Hepatic stellate cell (primary cell): ENCODE measurements at places on chromosomes 4 and X.
A peak's percentile ranks its signal among the peaks of the same experiment; 100 is the strongest.

DNA sequence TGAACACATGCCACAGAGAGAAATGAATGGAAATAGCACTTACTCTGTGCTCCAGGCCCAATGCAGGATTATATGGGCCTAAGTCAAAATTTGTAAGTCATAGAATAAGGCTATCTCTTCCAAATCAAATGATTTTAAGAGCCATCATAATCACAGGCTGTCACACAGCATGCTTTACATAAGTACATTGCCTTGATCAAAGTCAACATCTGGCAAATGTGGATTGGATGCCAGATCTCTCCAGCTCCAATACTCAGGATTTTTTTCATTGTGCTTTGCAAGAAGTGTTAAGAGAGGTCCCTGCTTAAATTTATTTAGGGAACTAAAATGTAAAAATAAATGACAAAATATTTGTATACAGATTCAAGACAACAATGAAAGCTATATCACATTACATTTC lies 299.9 kb downstream of the PRDM5 start:
- no peak for DNase-seq

GRCh38 chr4:5746829-5747737 lies 36.1 kb downstream of the EVC start:
- DNase-seq: peak; percentile 67

DNA sequence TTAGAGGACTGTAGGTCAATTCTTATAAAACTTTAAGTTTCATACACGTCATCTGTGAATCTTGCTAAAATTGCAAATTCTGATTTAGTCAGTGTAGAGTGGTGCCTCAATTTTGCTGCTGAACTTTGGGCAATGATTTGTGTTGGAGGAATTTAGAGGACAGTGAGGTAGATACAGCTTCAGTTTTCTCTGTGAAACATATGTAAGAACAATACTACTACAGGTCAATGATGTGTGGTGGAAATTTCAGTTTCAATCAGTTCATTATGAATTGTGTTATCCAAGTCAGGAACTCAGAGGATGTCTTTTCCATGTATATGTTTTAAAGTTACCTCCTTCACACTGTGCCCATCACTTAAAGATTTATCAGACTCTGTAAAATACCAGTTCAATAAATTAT lies 1597.8 kb upstream of the PCDH10 start:
- no peak for DNase-seq

- DNase-seq: no peak
These were observed 183.7 kb downstream of the TENM3 start for GRCh38 chr4:182426901-182427300.

- DNase-seq: no peak
These were observed 197.6 kb downstream of the BCOR start for GRCh38 chrX:39899856-39900776.

- DNase-seq: no peak
These were observed 23.1 kb downstream of the ATP8A1 start for GRCh38 chr4:42633605-42634388.

GRCh38 chrX:150846130-150846529 lies 52.3 kb downstream of the CD99L2 start:
- DNase-seq: no peak

DNA sequence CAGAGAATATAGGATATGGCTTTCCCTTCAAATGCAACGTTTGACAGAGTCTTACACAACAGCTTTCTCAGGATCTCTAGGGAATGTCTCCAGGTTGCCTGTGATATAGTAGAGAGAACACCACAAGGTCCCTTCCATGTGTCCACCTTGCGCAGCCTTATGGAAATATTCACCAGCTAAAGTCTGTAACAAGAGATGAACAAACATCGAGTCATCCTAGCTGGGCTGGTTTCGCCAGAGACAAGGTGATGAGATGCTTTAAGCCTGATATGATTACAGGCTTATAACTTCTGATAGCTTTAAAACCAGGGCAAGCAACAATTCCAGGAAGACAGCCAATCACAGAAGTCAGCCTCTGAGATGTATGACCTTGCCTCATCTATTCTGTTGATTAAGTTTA lies 83.8 kb downstream of the SEL1L3 start:
- DNase-seq: no peak

- peak; percentile 46 for DNase-seq
These were observed 102.5 kb upstream of the MID1 start for GRCh38 chrX:10722851-10723250.

GRCh38 chr4:85452058-85452731 lies 22.8 kb upstream of the ARHGAP24 start:
- DNase-seq: no peak

DNA sequence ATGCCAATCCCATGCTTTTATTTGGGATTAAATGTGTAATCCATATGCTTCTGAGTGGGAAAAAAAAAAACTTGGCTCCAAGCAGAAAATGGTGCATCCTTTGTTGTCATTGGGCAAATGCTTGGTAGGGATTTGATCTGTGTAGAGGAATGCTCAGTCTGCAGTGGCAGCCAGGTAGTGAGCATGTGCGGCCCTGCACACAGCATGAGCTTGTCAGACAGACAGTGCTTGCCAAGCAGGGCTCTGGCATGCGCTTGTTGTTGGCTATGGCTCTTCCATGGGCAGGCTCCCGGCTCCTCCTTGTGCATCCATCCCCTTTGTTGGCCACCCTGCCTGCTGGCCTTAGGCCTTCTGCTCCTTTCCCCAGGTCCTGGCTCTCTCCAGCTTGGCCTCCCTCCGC lies 130.3 kb downstream of the GPR143 start:
- no peak for DNase-seq

- DNase-seq: peak; percentile 50
These were observed 162.8 kb downstream of the FBXO8 start for GRCh38 chr4:174120446-174121295.

DNA sequence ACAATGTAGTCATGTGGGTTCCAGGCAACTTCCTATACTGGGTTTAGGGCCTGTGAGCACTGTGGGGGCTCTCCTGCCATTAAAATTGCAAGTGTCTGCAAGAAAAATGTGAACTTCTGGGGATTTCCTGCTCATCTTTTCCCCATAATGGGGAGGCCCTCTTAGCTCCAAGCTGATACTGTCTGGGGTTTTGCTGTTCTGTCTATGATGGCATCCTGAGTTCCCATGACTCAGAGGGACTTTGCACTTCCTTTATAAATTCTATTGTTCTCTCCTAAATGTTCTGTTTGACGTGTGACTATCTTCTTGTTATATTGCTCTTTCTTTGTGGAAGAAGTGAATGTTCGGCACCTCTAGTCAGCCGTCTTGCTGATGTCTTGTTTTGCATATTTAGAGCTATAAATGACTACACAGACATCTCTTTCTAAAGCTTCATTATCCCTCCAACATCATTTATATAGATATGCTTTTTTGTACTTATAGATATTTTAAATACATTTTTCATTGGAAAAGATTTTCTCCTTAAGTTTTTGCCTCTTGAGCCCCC lies 465.8 kb downstream of the NAF1 start:
- no peak for DNase-seq

GRCh38 chrX:72366701-72367454 lies 61.2 kb upstream of the CITED1 start:
- no peak for DNase-seq

DNA sequence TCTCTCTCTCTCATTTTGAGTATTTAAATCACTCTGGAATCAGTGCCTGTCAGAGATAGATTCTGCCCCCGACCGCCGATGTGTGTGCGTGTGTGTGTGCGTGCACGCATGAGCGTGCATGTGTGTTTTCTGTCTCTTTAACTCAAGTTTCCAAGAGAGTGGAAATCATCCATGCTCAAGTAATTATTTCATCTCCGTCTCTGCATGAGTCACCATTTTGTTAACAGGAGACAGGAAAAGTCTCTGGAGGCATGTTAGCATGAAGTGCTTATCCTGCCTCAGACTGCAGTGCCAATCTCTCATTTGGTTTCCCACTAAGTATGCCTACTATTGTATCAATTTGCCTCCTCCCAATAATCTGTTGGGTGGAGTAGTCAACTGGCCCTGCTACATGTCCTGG lies 182.9 kb upstream of the NHS start:
- DNase-seq: no peak

- no peak for DNase-seq
These were observed 73.6 kb upstream of the ELOVL6 start for GRCh38 chr4:110271986-110272385.

- no peak for DNase-seq
These were observed 36.5 kb downstream of the ERVMER34-1 start for GRCh38 chr4:52714597-52715254.

DNA sequence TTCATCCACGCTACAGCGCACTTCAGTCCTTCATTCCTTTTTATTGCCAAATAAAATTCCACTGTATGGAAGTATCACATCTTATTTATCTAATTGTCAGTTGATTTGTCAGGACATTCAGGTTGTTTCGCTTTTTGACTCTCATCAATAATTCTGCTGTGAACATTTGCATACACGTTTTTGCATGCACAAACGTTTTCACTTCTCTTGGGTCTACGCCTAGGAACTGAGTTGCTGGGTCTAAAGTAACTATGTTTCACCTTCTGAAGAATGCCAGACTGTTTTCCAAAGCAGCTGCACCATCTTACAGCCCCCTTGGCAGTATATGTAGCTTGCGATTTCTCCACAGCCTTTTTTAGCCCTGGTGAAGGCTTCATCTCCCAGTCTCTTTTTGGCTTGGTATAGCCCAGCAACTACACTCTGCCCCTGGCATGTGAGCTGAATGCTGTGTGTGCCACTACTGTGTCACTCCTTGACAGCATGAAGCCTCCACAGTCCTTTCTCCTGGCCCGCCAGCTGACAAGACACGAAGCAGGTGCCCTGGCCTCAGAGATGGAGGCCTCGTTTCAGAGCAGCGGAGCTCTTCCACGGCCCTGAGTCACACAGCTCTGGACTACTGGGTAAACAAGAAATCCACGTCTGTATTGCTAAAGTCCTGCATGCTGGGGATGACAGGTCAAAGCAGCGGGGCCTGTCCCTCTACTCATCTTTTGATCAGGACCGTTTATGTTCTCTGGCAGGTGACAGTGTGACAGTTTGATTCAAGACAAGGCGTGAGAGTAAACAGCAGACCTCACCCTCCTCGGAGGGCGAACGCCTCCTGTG lies 75.5 kb downstream of the NSUN7 start:
- no peak for DNase-seq

DNA sequence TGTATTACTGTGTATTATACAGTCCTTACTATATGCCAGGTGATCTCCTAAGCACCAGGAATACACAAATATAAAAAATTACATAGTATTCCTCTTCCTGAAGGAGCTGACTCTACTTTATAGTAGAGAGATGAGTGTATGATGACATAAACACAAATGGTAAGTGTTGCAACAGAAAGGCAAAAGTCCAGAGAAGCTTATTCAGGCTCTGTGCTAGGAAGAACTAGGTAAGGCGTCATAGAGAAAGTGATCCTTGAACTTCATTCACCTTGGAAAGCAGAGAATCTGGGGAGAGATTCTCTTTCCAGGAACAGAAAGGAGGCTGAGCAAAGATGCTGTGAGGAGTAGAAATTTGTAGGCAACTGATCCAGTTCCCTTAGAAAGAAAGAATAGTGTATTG lies 115.0 kb upstream of the KCNIP4 start:
- no peak for DNase-seq

- DNase-seq: no peak
These were observed 230.3 kb downstream of the UNC5C start for GRCh38 chr4:95318483-95318882.

DNA sequence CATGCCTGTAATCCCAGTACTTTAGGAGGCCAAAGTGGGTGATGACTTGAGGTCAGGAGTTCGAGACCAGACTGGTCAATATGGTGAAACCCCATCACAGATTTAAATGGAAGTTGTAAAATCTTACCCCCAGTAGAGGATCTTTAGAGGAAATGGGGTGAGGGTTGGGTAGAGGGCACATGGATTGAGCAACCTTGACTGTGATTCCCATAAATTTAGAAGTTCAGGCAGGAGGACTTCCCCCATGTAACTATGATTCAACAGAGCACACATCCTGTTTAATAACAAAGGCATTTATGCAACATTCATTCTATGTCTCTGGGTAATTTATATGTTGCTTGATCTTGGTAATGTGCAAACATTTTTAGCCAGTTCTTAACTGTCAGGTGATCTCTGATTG lies 143.1 kb downstream of the RBM47 start:
- no peak for DNase-seq

DNA sequence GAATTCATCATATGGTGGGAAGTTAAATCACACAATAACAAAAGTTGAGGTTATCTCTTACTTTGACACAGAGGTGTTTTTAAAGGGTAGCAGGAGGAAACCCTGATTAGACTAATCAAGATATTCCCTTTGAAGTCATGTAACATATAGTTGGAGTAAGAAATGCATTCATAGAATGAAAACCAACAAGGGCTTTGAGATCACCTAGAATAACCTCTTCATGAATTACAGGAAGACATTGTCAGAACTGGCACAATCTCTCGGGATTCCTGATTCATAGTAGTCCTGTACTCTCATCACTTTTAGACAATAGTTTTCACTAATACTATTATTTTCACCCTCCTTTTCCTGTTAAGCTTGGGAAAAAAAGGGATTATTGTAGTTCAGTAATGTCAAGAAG lies 170.2 kb downstream of the PPP3CA start:
- no peak for DNase-seq

DNA sequence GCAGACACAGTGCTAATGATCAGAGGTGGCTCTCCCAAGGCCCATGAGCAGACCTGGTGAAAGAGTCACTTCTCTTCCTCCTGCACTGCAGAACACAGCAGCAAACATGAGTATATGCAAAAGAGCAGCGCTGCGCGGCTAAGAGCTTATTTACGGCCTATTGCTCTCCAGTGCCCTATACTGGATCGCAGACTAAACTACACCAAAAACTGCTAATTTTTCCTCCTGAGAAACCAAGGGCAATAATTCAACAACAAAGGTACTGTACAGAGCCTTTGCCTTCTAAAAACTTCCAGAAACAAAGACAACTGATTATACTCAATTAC lies 702.5 kb downstream of the ARAP2 start:
- DNase-seq: no peak

DNA sequence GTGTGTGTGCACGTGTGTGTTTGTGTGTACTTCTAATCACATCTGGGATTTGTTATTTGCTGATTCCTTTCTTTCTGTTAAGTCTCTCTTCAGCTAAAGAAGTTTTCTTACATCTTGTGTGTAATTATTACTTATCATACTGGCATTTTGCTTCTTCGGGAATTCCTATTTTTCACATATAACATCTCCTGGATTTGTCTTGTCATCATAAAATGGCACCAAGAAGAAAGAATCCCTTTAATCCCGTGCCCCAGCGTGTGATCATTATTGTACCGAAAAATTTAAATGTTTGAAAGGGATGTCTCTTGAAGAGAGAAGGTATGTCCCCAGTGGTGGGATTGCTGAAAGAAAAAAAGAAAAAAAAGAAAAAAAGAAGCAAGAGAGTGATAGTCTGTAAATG lies 72.3 kb downstream of the ZFX start:
- DNase-seq: no peak

DNA sequence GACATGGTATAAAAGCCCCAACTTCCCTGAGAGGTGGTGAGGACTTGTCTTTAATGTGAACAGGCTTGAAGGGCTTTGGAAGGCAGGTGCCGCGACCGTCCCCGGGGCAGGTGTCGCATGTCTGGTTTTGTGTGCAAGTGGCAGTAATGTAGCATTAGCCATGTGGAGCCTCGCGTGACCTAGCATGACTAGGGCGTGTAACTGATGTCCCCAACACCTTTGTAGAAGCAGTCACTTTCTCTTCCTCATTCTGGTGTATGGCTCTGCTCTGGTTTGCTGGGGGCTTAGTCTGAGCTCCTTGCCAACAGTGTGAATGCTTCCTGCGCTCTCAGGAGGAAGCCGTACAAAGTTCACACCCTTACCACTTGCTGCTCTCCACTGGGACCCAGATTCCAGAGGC lies 145.7 kb downstream of the AMMECR1 start:
- no peak for DNase-seq
